ENCODE measurements at places on chromosomes 2 and 18.

GRCh38 chr2:8402222-8402621 lies 279.6 kb upstream of the ID2 start:
- H3K36me3 ChIP-seq: peaks cover 1% of the 10 kb centered on the region
- no peak overlapping the region for H3K27ac ChIP-seq
- peaks cover 4% of the 10 kb centered on the region for H3K4me1 ChIP-seq
- peaks cover 20% of the 10 kb centered on the region for H3K27me3 ChIP-seq

- DNase-seq: no peak
- H3K27ac ChIP-seq: no peak overlapping the region
- H3K4me3 ChIP-seq: no peak overlapping the region
- H3K27me3 ChIP-seq: no peaks in the 10 kb centered on the region
- no peaks in the 10 kb centered on the region for H3K4me1 ChIP-seq
- H3K36me3 ChIP-seq: no peaks in the 10 kb centered on the region
These were observed 96.4 kb upstream of the NOL4 start for GRCh38 chr18:34321066-34321465.

DNA sequence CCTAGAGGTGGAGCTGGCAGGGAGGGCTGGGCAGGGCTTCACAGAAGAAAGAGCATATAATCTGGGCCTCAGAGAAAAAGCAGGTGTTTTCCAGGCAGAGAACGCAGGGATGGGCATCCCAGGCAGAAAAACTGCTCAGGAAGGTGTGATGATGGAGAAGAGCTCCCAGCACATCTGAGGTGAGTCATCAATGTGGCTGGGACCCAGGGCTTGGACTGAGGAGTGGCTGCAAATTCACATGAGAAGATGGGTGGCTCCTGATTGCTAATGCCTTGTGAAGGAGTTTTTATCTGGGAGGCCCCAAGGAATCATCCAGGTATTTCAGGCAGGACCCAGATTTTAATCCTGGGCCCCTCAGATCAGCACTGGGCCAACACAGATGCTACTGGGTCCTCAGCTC lies 10.2 kb downstream of the IL1F10 start:
- H3K27ac ChIP-seq: no peak overlapping the region
- H3K36me3 ChIP-seq: no peaks in the 10 kb centered on the region
- H3K4me1 ChIP-seq: peaks cover 6% of the 10 kb centered on the region

GRCh38 chr2:176865336-176865735 lies 347.3 kb upstream of the HNRNPA3 start:
- no peak overlapping the region for H3K4me3 ChIP-seq
- no peak overlapping the region for H3K27ac ChIP-seq
- H3K27me3 ChIP-seq: peaks cover 36% of the 10 kb centered on the region

GRCh38 chr2:207692206-207693065 lies 19.0 kb upstream of the CCNYL1 start:
- DNase-seq: peak; percentile 19
- H3K27me3 ChIP-seq: peaks cover 1% of the 10 kb centered on the region
- peaks cover 9% of the 10 kb centered on the region for H3K4me1 ChIP-seq

- no peaks in the 10 kb centered on the region for H3K36me3 ChIP-seq
- no peaks in the 10 kb centered on the region for H3K27me3 ChIP-seq
- H3K4me1 ChIP-seq: peaks cover 2% of the 10 kb centered on the region
These were observed 217.8 kb downstream of the HAUS1 start for GRCh38 chr18:46321955-46322354.

DNA sequence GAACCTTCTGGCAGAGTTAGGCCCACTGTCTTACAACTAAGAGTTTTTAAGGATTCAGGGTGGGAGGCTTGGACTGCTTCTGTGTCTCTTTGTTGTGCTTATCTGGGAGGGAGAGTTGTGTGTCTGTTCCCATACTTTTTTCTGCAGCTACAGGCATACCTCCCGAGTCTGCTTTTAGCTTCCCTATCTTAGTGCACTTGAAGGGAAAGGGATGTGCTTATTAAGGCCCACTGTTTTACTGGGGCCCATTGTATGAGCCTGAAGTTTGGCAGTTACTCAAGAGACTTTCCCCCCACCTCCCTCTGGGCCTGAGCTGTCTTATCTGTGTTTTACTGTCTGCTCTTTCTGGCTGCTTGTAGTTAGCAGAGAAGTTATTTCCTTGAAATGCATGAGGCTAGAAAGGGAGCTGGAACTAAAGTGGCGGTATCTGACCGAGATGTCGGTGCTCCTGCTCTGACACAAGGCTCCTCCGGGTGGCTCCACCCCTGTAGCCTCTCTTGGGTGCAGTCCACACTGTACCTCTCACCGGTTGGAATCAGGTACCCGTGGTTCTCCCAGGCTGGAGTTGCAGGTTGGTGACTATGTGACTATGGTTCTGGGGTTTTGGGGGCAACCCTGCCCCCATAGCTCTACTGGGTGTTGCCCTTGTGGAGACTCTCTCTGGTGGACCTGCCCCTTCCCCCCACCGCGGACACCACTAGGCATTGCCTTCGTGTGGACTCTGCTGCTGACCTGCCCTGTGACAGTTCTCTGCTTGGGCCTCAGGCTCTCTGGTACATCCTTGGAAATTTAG lies 12.9 kb downstream of the UBR3 start:
- no peaks in the 10 kb centered on the region for H3K27me3 ChIP-seq
- no peak for DNase-seq
- H3K4me3 ChIP-seq: no peak overlapping the region
- H3K4me1 ChIP-seq: peaks cover 2% of the 10 kb centered on the region
- peaks cover 5% of the 10 kb centered on the region for H3K36me3 ChIP-seq

- no peaks in the 10 kb centered on the region for H3K27me3 ChIP-seq
- peaks cover 68% of the 10 kb centered on the region for H3K36me3 ChIP-seq
- no peak for DNase-seq
- H3K4me1 ChIP-seq: peaks cover 66% of the 10 kb centered on the region
These were observed 2.8 kb upstream of the TUBA4B start for GRCh38 chr2:219250049-219250781.

DNA sequence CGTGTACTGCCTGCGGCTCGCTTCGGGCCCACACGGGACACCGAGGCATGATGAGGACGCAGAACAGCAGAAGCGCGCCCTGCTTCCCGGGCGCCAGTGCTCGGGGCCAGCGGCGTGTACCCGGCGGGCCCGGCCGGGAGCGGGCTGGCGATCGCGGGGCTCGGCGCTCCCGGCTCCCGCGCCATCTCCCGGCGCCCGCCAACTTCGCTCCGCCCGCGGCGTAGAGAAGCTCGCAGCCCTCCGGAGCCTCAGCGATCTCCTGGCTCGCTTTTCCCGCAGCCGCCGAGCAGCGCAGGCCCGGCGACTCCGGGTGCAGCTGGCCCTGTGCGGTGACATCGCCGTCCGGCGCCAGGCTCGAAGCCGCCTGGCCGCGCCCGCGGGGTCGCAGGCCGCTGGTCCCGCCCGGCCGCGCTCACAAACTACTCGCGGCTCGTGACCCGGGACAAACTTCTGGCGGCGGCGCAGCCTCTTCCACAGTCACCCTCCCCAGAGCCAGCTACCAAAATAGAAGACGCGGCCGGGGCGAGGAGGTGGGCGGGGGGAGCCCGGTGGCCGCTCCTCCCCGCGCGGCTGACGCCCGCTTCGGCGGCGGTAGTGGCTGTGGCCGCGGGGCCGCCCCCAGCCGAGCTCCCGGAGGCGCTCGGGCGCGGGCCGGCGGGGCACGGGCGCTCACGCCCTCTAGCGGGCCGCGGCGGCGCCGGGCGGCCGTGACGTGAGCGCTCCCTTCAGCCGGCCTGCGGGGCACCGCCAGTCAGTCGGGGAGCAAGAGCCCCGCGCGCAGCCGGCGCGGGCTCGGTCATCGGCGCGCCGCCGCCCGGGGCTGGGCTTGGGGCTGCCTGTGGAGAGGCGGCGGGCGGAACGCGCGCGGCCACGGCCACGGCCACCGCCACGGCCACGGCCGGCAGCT lies at the start of gene PTPRM:
TSS of gene PTPRM (plus strand) at position 750 of the 907 bp plus-strand sequence. CDS start 503 bp downstream, outside the sequence.
- peak within 1 kb of the TSS; percentile 66 for H3K4me3 ChIP-seq
- peak; percentile 66 for DNase-seq
- H3K27me3 ChIP-seq: peaks cover 54% of the 10 kb centered on the region
- H3K4me1 ChIP-seq: no peaks in the 10 kb centered on the region

- H3K4me3 ChIP-seq: no peak overlapping the region
- no peaks in the 10 kb centered on the region for H3K36me3 ChIP-seq
- no peaks in the 10 kb centered on the region for H3K4me1 ChIP-seq
- H3K27me3 ChIP-seq: no peaks in the 10 kb centered on the region
- no peak overlapping the region for H3K27ac ChIP-seq
These were observed 146.7 kb upstream of the SMIM21 start for GRCh38 chr18:75574187-75574586.

GRCh38 chr2:137255990-137256389 lies 490.6 kb downstream of the THSD7B start:
- H3K27ac ChIP-seq: no peak overlapping the region
- DNase-seq: no peak
- no peak overlapping the region for H3K4me3 ChIP-seq
- no peaks in the 10 kb centered on the region for H3K4me1 ChIP-seq

GRCh38 chr18:50424877-50425690 lies 50.2 kb downstream of the SKA1 start:
- H3K36me3 ChIP-seq: no peaks in the 10 kb centered on the region
- peaks cover 21% of the 10 kb centered on the region for H3K27me3 ChIP-seq
- no peaks in the 10 kb centered on the region for H3K4me1 ChIP-seq
- no peak overlapping the region for H3K27ac ChIP-seq
- DNase-seq: no peak

DNA sequence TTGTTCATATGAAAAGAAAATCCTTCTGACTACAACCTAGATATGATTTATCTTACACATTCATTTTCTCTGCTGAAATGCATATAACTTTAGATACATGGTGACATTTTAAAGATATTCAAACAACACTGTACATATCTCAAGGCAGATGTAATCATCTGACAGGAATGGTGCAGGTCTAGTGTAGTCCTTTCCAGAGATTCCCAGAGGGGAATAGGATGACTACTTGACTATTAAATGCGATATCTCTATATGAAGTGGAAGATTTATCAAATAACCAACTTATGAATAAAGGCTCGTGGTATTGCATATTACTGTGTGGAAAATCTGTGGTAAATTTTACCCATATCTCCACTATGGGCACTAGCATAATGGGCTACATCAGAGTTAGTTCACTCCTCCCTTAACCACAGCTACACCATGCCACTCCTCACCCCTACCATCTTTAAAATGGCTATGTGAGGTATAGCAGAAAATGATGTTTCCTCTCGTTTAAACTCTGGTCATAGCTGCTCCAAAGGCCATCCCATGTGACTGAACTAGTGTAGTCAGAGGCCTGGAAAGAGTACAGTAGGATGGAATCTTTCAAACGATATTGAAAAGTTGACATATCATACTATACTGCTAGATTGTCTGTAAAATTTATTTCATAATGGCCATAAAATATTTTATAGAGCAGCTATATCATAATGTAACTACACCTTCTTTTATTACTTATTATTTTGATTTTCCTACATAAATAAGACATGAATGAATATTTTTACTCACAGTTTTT lies 9.1 kb upstream of the ITPRID2 start:
- no peaks in the 10 kb centered on the region for H3K36me3 ChIP-seq
- no peak overlapping the region for H3K27ac ChIP-seq
- H3K4me1 ChIP-seq: no peaks in the 10 kb centered on the region

DNA sequence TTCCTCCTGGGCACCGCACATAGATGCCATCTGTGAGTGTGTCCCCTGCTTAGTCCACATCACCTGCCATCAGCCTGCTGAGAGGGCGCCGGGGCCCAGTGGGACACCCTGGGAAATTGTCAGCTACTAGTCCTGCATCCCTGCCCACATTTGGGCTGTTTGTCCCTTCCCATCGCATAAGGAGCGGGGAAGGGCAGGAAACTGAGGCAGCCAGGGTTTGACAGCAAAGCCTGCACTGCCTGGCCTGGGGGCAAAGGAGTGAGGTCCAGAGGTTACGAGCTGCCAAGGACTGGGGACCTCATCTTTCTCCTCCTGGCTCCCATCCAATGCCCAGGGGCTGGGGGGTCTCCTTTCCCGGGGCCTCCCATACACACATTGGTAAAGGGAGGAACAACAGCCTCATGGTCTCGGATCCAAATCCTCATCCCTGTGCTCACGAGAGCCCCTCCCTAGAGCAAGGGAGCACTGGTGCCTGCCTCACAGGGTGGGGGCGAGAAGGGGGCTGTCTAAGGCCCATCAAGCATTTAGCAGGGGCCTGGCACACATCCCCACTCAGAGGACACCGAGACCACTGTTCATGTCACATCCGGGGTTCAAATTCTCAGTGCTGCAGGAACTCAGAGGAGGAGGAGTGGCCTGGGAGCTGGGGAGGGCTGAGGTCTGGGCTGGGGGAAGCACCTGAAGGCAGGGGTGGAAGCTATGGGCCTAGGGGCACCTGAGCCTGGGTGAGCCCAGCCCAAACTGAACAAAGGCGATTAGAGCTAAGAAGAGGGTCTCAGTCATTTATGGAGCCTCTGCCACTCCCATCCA lies 113.8 kb downstream of the SMAD7 start:
- peaks cover 51% of the 10 kb centered on the region for H3K4me1 ChIP-seq
- no peak overlapping the region for H3K27ac ChIP-seq
- no peaks in the 10 kb centered on the region for H3K36me3 ChIP-seq
- DNase-seq: no peak
- H3K4me3 ChIP-seq: no peak overlapping the region
- H3K27me3 ChIP-seq: no peaks in the 10 kb centered on the region

DNA sequence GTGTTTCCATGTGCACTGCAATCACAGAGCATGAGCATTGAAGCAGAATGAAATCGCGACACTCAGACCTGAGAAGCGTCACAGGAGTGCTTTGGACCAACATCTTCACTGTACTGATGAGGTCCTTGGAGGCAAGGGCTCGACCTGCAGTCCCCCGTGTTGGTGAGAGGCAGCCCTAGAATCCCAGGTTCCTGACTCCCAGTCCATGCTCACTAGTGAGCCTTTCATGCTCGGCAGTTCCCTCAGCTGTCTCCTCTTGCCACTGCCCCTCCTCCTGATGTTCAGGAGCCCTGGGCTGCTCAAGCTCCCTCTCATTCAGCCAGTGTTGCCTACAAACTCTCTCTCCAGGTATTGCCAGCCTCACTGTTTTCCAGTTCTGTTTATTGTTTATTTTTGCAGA lies 291.4 kb downstream of the DYSF start:
- no peak for DNase-seq
- no peaks in the 10 kb centered on the region for H3K27me3 ChIP-seq
- H3K4me3 ChIP-seq: no peak overlapping the region
- no peaks in the 10 kb centered on the region for H3K36me3 ChIP-seq

GRCh38 chr2:20637147-20637546 lies 13.8 kb downstream of the HS1BP3 start:
- no peaks in the 10 kb centered on the region for H3K27me3 ChIP-seq
- peaks cover 2% of the 10 kb centered on the region for H3K36me3 ChIP-seq
- no peaks in the 10 kb centered on the region for H3K4me1 ChIP-seq
- no peak for DNase-seq
- H3K4me3 ChIP-seq: no peak overlapping the region

DNA sequence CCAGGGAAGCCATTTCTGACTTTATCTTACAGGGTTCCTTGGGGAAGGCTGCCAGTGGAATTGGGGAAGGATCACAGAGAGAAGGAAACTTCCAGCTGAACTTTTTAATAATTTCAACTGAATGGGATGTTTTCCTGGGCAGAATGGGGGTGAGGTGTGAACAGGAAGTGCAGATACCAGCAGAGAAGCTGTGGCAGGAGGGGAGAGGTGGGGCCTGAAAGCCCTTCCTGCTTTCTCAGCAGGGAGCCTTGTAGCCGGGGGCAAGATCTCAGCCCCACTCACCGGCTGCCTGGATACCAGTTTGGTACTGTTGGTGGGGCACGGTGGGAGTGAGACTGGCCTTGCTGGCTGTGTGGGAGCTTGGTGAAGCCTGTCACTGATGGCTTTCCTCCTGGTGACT lies 170.5 kb downstream of the ZBTB7C start:
- no peaks in the 10 kb centered on the region for H3K36me3 ChIP-seq
- H3K27ac ChIP-seq: no peak overlapping the region
- DNase-seq: no peak
